ENCODE measurements at places on chromosomes 12 and 14.

DNA sequence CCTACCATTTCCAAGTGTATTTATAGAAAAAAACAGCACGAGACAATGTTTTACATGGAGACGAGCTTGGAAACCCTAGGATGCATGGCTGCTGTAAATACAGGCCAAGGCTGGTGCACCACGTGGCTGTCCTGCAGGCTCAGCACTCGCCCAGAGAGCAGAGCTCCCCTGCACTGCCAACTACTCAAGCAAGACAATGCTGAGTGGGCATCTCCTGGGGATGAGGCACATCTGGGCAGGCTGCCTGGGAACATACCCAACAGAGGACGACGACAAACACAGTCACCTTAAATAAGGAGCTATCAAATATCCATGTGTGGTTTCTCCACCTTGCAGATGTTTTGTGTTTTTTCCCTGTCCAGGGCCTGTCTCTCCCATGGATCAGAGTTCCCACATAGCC lies 128.3 kb upstream of the PRMT8 start:
- no peak for DNase-seq

DNA sequence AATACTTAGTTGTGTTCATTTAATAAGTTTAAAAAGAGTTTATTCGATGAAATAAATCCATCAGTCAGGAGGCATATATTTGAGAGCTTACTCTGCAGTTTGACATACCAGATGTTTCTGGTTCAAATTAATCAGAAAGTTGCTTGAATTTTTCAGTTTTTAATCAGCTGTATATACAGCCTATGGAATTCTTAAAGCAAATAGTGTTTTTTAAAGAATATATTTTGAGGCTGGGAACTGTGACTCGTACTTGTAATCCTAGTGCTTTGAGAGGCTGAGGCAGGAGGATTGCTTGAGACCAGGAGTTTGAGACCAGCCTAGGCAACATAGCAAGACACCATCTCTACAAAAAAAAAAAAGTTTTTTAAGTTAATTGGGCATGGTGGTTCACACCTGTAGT lies 112.1 kb downstream of the MON2 start:
- DNase-seq = no peak

DNA sequence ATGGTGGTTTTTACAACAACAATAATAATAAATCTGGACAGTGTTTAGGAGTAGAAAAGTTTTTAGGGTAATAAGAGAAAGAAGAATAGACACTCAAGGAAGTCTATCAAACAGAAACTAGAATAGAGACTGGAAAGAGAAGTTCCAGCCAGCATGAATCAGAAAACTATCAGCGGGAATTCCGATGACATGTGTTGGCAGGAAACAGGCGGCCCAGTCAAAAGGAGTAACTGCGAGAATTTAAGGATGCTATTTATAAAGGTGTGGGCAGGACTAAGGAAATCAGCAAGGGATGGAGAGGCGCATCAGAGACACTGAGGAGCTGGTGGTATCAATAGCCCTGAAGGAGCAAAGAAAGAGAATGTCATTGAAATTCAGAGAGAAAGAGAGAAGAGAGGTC lies 89.9 kb downstream of the TBX5 start:
- DNase-seq = no peak

- no peak for DNase-seq
Measured at GRCh38 chr12:57477710-57478681, 1.7 kb downstream of the ARHGAP9 start.

DNA sequence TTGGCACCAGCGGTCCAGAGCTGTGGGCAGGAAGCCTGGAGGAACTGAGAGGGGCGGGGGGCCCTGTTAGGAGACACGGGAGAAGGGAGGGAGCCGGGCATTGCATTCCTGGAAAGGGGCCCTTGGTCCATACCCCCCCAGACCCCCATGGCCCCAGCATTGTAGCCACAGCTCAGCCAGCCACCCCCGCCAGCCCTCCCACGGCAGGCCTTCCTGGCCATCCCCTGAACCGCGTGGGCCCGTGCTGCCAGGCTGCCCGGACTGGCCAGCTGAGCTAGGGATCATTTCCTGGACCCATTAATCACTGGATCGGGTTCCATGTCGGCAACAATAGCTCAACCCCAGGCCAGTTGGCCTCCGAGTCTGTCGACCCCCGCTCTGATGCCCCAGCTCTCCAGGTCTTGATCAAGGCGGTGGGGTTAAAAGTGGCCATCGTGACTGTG lies 39.8 kb upstream of the DIO3 start:
- no peak for DNase-seq

DNA sequence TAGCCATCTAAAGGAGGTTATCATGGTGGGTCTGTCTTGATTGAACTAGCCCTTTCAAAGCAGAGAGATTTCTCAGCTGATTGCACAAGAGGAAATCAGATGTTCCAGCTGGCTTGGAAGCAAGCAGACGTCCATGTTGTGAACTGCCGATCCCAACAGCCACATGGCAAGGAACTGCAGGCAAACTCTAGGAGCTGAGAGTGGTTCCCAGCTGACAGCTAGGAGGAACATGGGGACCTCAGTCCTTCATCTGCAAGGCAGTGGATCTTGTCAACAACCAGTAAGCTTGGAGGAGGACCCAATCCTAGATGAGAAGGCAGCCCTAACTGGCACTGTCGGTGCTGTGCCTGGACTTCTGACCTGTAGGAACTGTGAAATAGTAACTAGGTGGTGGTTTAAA lies 7.7 kb downstream of the ACVR1B start:
- no peak for DNase-seq

DNA sequence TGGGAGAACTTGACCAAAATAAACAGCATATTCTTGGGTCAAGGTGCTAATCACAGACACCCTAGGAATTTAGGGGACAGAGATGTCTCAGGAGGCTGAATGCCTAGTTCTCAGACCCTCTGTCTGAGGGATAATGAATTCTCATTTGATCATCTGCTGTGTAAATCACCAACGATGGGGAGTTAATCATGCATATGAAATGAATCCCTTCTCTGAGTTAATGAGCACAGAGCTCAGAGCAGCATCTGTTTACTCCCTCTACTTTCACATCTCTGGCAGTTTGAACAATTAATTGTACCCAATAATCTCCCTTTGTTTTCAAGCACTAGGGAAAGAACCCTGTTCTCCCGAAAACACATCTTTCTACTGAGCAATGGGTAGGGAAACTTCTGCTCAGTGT lies 129.4 kb upstream of the SRRM4 start:
- DNase-seq = no peak

DNA sequence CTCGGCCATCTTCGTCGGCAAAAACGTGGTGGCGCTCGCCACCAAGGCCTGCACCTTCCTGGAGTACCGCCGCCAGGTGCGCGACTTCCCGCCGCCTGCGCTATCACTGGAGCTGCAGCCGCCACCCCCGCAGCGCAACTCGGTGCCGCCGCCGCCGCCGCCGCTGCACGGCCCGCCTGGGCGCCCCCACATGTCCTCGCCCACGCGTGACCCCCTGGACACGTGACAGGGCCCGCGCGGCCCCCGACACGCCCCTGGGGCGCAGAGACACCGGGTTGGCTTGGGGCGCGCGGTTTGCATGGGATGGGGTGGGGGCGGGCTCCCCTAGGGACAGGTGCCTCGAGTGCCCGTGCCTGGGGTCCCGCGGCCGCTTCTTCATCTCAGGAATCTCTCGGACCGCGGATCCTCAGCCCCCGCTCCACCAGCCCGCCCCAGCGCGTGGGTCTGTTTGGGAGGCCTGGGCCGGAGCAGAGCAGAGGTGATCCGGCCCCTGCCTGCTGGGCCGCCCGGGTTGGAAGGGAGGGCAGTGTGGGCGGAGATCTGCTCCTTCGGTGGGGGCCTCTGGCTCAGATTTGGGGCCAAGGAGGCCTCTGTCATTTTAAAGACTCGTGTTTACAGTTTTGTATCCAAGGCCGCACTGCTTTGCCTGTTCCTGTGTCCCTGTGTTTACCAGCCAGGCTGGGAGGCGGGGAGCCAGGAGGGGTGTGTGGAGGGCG lies 3.3 kb downstream of the TMEM121 start:
- no peak for DNase-seq

DNA sequence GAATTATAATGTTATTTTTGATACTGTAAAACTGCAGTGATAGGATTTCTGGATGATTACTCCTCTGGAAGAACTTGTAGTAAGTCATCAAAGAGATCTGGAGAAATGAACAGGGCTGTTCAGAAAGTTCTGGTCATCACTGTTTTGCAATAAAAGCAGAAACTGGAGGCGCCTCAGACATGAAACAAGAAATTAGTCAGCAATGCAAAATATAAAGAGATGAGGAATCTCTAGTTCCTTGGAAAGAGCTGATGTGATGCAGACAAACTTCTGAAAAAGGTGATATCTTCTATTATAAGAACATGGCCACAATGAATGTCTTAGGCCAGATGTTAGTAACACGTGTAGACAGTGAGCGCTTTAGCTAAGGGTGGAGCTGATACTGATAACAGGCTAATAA lies 9.5 kb downstream of the ACIN1 start:
- no peak for DNase-seq

DNA sequence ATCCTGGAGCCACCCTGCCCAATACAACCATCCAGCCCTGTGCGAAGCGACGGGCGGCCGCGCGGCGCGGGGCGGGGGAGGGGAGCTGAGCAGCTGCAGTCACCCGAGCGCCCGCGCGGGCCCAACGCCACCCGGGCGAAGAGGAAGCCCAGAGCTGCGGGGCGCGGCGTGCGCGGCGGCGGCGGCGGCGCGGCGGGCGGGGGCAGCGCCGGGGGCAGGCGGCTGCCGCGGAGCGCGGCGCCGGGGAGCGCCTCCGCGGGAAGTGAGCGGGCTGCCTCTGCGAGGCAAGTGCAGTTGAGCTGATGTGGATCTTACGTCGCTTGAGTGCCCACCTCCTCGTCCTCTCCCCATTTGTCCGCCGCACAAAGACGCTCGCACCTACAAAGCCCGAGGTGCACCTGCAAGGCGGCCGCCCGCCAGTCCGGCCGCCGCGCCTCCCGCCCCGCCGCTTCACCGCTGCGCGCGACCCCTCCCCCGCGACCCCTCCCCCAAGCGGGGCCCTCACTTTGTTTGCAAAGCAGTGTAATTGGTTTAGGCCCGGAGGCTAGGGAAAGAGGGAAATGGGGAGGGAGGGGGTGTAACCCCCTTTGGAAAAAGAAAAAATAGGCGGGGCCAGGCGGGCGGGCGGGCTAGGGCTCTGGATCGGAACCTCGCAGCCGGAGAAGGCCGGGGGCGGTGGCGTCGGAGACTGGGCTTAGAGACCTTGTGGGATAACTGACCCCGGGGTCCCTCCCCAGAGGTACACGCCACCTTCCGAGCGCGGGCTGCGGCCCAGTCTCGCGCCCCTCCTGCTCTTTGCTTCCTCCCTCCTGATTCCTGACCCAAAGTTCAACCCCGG lies at the start of the genes FOXA1 and TTC6:
FOXA1 (minus strand) TSS at position 279 of the 838 bp plus-strand sequence; CDS start at position 2, 277 bp downstream.
TTC6 (plus strand) TSS at position 659 of the 838 bp plus-strand sequence. CDS start 26,436 bp downstream, outside the sequence.
- no peak for DNase-seq

DNA sequence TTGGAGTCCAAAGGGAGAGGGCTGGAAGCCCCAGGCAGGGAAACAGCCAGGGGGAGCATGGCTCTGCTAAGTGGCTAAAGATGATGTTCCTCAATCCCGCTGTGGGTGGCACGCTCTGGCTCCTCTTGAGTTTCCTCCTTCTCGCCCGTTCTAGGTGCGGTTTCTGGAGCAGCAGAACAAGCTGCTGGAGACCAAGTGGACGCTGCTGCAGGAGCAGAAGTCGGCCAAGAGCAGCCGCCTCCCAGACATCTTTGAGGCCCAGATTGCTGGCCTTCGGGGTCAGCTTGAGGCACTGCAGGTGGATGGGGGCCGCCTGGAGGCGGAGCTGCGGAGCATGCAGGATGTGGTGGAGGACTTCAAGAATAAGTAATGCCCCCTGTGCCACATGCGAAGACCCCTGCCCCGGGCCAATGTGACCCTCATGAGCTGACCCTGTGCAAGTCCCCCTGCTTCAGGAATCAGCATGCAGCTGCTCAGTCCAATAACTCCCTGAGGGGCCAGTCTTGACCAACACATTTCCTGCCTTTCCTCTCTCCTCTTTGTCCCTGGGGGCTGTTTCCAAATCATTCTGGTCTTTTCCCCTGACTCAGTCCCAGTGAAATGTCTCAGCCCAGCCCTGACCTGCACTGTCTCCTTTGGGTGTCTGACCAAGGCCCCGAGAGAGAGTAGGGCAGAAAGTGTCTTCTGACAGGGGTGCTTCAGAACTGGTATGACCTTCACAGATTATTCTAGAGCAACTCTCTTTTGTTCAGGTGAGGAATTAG lies 2.1 kb downstream of the KRT7 start:
- no peak for DNase-seq

GRCh38 chr14:50260511-50260910 lies 29.1 kb upstream of the SOS2 start:
- DNase-seq = no peak

DNA sequence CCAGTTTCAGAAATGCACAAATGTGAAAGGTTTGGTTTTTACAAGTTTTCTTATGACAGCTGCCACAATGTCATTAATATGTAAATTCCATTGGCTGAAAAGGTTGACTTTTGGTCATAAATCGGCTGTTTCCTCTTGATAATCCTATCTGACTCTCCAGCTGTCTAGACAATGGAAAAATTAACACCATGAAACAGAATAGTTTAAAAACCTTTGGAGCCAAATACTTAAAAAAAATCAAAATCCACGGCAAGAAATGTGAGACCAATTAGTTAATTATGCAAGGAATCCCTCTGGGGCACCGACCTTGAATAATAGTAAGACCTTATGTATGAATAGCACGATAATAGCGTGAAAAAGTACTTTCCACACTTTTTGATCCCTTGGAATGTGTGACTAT lies 138.0 kb downstream of the ZNF664 start:
- DNase-seq = no peak

GRCh38 chr12:11686120-11686519 lies 36.6 kb downstream of the ETV6 start:
- DNase-seq = no peak

GRCh38 chr12:111780615-111781014 lies 13.9 kb downstream of the ALDH2 start:
- DNase-seq = no peak

GRCh38 chr14:59336098-59336497 lies 129.1 kb downstream of the GPR135 start:
- DNase-seq = no peak

GRCh38 chr14:75238756-75239455 lies 39.7 kb upstream of the FOS start:
- no peak for DNase-seq

All from stimulated activated CD4-positive, alpha-beta T cell treated with anti-CD3 and anti-CD28 coated beads, Interleukin-1b, Interleukin-23, amount 100 ng/mL, for 24 hours (primary cell).